CD4-positive, alpha-beta T cell (primary cell): ENCODE measurements at places on chromosomes 5 and 9. TPM values are rescaled to one million over a fixed set of nuclear protein-coding genes. Genes with fewer than 3 reads are reported as not detected.

DNA sequence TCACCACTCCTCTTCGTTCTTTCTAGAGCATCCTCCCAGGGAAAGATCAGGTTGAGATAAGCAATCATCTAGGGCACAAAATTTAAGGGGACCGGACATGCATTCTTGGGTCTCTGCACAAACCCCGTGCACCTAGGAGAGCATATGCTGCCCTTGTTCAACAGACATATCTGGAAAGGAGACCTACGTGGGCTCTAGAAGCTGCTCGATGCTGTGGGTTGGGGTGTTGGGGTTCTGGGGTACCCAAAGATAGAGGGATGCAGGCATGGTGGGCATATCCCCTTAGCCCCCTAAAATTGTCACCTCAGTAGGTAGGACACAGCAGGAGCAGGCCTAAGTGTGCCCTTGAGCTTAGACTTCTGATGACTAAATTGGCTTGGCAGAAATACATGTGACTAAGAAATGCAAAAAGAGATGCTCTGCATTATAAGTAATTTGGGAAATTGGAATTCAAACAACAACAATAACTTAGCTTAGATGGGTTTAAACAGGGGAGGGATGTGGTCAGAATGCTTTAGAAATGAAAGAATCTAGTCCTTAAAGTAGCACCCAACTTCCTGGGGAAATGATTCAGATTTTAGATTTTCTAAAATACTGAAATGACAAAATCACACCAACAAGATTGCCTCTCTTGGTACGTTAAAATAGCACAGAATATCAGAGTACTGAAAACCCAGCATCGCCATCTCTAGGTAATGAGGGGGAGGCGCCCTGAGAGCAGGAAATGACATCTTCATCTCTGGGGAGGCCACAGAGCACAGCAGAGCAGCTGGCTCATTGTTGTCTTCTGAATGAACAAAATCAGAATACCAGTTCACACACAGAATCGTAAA is 172.3 kb downstream of the GNA14 start:
- no peaks in the 10 kb centered on the region for H3K27me3 ChIP-seq
- H3K4me1 ChIP-seq, result peaks cover 18% of the 10 kb centered on the region
- peak; percentile 60 for DNase-seq
- peak overlapping the region; percentile 74 for H3K27ac ChIP-seq

GRCh38 chr5:122121479-122122465 is 7.6 kb upstream of the ZNF474 start:
- no peaks in the 10 kb centered on the region for H3K36me3 ChIP-seq
- H3K4me1 ChIP-seq, result no peaks in the 10 kb centered on the region
- H3K4me3 ChIP-seq, result no peak overlapping the region
- no peak overlapping the region for H3K27ac ChIP-seq

GRCh38 chr5:5957737-5958136 is 420.6 kb downstream of the MED10 start:
- no peaks in the 10 kb centered on the region for H3K36me3 ChIP-seq
- no peak overlapping the region for H3K4me3 ChIP-seq
- DNase-seq, result no peak
- H3K27ac ChIP-seq, result no peak overlapping the region

- H3K4me1 ChIP-seq, result peaks cover 8% of the 10 kb centered on the region
- H3K4me3 ChIP-seq, result no peak within 1 kb of the TSS
- no peak within 1 kb of the TSS for H3K27ac ChIP-seq
Observed at GRCh38 chr9:136764301-136764891, at the start of gene LCN15. TSS of gene LCN15 (minus strand) at chr9:136764518. CDS start at chr9:136764488, 30 bp downstream.

- H3K27ac ChIP-seq, result no peak overlapping the region
- H3K27me3 ChIP-seq, result peaks cover 4% of the 10 kb centered on the region
- H3K36me3 ChIP-seq, result no peaks in the 10 kb centered on the region
- H3K4me1 ChIP-seq, result no peaks in the 10 kb centered on the region
Observed at GRCh38 chr5:180598797-180599589, 7.7 kb upstream of the SCGB3A1 start.

DNA sequence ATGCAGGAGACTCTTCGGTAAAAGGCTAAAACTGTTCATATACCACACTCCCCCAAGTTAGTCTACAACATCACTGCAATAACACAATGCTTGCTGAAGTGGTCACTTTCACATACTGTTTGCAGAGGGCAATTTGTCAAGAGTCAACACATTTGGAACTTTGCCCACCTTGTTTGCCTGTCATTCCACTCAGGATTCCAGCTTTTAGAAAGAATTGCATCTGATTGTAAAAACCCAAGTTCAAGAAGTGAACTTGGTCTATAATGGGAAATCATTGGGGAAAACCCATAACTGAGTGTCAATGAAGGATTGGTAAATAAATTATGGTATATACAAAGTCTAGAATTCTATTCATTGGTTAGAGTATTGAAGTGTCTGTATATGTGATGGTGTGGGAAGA is 120.5 kb downstream of the GADD45G start:
- no peaks in the 10 kb centered on the region for H3K36me3 ChIP-seq
- no peaks in the 10 kb centered on the region for H3K4me1 ChIP-seq
- DNase-seq, result no peak

GRCh38 chr5:175457466-175457865 is 13.5 kb upstream of the DRD1 start:
- H3K4me3 ChIP-seq, result no peak overlapping the region
- no peak overlapping the region for H3K27ac ChIP-seq
- peaks cover 21% of the 10 kb centered on the region for H3K27me3 ChIP-seq

DNA sequence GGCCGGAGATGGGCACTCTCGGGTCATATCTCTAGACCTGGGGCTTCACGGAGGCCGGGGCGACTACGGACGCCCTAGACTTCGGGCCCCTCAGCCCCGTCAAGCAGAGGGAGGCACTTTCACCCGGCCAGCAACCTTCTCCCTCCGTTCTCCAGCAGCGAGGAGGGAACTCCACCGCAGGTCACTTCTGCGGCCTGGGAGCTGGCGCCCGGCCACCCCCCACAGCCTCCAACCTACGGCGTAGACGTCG is 201 bp downstream of the DOLK start:
- H3K27me3 ChIP-seq, result no peaks in the 10 kb centered on the region
- H3K4me3 ChIP-seq, result peak overlapping the region; percentile 99
- no peak for DNase-seq
- H3K4me1 ChIP-seq, result peaks cover 24% of the 10 kb centered on the region
- H3K36me3 ChIP-seq, result peaks cover 28% of the 10 kb centered on the region

DNA sequence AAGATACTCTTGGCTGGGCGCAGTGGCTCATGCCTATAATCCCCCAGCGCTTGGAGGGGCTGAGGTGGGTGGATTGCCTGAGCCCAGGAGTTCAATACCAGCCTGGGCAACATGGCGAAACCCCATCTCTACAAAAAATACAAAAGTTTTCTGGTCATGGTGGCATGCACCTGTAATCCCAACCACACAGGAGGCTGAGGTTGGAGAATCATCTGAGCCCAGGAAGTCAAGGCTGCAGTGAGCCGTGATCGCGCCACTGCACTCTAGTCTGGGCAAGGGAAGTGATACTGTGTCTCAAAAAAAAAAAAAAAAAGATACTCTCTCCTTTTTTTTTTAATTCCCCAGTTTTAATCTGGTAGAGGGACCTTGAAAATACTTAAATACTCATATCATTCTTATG is 15.0 kb downstream of the ANKRD33B start:
- no peaks in the 10 kb centered on the region for H3K36me3 ChIP-seq
- no peaks in the 10 kb centered on the region for H3K27me3 ChIP-seq
- peaks cover 10% of the 10 kb centered on the region for H3K4me1 ChIP-seq
- H3K27ac ChIP-seq, result no peak overlapping the region
- DNase-seq, result peak; percentile 25
- no peak overlapping the region for H3K4me3 ChIP-seq

DNA sequence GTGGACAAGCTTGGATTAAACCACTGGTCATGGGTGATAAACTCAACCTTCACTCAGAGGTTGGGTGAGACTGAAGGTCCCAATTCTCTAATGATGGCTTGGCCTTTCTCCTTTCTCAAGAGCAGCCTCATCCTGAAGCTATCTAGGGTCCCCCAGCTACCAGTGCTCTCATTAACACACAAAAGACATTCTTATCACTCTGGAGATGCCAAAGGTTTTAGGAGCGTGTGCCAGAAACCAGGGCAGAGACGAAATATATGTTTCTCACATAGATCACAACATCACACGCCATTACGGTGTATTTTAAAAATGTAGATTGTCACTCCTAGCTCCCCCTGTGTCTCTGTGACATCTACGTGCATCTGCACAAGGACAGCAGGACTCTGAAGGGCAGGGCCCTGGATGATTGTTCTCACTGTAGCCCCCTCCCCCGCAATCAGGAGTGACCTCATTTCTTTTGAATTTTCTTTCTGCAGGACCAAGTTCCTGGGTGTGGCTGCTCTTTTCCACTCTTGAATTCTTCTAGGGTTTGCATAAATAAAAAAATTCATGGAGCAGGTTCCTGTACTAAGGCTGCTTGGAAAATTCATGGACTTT is 311.3 kb downstream of the GADD45G start:
- H3K27me3 ChIP-seq, result no peaks in the 10 kb centered on the region
- no peak for DNase-seq
- H3K36me3 ChIP-seq, result no peaks in the 10 kb centered on the region
- no peak overlapping the region for H3K4me3 ChIP-seq
- no peaks in the 10 kb centered on the region for H3K4me1 ChIP-seq

- H3K27me3 ChIP-seq, result peaks cover 13% of the 10 kb centered on the region
- no peaks in the 10 kb centered on the region for H3K4me1 ChIP-seq
- no peak overlapping the region for H3K27ac ChIP-seq
- no peak overlapping the region for H3K4me3 ChIP-seq
- no peak for DNase-seq
Observed at GRCh38 chr5:38548064-38548759, 8.2 kb downstream of the LIFR start.

ZDHHC11 gene
- total RNA-seq, result 13.3 TPM

POLE3 gene
- 63.6 TPM for total RNA-seq

PLPP7 gene
- not detected for total RNA-seq

SOX30 gene
- not detected for total RNA-seq

SLC23A1 gene
- total RNA-seq, result not detected
